Fibroblast of upper back skin (primary cell): ENCODE measurements at places on chromosomes 3 and 15.

DNA sequence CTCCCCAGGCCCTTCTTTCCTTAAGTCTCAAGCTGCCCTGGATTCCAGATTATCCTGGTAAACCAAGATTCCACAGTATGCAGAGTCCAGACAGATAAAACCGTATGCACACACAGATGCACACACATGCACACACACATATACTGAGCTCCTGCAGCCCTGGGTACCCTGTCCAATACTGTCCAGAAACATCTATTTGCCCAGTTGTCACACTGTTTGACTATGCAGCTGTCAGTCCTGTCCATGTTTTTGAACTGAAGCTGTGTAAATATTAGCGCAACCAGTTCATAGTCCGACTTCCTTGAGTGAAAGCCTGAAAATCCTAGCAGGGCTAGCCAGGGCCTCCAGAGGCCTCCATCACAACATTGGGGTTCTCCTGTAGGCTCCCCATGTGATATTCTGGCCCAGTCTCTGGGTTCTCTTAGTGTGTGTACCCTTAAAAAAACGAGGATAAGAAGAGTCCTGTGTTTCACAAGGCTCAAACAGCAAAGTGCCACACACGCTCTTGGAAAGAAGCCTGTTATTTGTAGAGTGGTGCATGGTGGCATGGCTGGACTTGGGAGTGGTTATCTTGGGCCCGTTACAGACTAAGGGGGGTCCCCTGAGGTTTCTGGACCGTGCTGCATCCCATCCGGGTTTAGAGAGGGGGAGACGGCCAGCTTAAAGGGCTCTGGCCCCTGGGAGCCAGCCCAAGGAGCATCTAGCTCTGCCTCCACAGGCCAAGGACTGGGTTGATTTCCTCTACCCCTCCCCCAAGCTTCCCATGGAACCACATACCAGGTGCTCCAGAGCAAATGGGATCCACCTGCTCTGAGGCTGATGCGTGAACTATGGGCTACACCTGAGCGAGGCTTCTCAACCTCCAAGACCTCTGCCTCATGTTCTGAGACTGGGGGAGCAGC is 108.3 kb downstream of the IQSEC1 start:
- DNase-seq = no peak

- no peak for DNase-seq
These were observed 18.1 kb upstream of the ALDH1A3 start for GRCh38 chr15:100861511-100861991.

DNA sequence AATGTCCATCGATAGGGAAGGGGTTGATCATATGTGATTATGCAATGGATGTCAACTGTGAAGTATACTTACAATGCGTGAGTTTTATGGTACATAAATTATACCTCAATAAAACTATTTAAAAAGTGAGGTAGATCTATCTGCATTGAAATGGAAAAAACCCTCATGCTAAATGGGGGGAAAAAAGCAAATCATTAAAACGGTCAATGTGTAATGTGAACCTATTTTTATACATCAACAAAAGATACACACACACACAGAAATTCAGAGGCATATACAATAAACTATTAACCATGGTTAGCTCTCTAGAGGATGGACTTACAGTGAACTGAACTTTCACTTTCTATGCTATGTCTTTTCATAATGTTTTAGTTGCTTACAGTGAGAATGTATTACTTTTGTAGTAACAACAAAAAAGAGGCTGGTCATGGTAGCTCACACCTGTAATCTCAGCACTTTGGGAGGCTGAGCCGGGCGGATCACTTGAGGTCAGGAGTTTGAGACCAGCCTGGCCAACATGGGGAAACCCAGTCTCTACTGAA is 23.1 kb downstream of the STIMATE start:
- no peak for DNase-seq

DNA sequence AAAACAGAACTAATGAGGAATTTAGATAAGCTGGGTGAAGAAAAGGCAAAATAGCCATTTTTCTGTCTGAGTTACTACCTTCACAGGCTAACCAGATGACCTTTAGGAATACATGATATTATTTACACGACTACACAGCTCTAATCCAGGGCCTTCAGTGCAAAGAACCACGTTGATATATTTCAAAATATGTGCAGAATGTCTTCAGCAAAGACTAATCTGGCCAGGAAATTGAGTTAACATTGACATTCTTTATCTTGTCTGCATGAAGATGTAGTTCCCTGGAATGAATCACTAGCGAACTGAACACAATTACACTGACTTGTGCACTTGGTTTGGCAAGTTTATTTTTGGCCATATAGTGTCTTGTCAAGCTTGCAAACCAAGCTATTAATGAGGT is 41.5 kb downstream of the PDHB start:
- no peak for DNase-seq

DNA sequence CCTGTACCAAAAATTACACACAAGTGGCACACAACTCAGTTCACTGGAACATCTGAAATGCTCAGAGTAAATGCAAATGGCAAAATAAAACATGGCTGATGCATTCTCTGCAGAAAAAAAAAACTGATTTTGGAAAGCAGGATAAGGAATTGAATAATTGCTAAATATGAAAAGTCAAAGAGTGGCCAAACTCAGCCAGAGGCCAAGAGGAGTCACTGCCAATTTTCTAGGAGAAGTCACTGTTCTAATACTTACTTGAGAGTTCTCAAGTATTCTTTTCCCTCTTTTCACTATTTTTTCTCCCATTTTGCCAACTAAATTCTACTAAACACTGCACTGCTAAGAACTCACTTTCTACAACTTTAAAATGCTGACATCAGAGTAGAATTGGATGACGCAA is 1018.6 kb downstream of the TUSC7 start:
- DNase-seq = no peak

GRCh38 chr3:25437953-25438352 is 9.9 kb downstream of the RARB start:
- DNase-seq = no peak

DNA sequence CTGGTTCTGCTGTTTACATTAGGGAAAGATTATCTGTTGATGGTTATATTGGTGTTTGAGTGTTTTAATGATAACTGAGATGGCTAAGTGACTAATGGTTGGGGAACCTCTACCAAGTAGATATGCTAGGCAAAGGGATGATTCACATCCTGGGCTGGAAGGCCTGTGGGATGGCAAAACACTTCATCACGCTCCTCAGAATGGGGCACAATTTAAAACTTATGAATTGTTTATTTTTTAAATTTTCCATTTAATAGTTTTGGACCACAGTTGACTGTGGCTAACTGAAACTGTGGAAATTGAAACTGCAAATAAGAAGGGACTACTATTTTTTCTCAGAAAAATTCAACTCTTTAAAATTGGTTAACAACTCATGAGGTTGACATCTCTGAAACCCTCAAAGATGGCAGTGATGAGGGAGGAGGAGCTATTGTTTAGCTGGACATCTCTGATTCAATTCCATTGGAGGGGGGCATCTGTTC is 100.5 kb upstream of the ZBED2 start:
- DNase-seq = peak; percentile 83

GRCh38 chr3:131898346-131898745 is 136.5 kb downstream of the CPNE4 start:
- no peak for DNase-seq

DNA sequence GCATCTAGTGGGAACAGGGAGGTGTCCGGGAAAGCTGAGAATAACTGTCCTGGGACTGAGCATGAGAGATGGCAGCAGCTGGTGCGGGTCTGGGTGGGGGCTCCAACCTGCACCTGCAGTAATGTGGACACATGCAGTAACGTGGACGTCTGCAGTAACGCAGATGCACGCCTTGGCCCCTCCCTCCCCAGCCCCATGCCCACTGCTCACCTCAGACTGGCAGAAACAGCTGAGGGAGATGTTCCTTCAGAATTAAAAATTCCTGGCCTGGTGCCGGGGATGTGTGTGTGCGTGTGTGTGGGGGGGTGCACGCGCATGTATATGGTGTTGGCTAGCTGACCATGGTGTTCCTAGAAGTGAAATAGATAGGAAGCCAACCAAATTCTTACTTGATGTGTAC is 86.7 kb upstream of the OXTR start:
- DNase-seq = no peak
